HS-5 (cell line): ENCODE measurements at places on chromosomes 5 and 9.

DNA sequence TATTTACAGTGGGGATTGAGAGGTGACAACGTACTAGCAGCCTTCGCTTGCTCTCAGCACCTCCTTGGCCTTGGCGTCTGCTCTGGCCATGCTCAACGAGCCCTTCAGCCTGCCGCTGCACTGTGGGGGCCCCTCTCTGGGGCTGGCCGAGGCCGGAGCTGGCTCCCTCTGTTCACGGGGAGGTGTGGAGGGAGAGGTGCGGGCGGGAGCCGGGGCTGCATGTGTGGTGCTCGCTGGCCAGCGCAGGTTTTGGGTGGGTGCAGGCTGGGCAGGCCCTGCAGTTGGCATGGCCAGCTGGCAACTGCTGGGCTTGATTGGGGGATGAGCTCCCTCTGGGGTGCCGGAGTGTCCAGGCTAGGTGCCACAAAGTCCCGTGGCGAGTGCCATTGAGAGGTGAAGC lies 5.8 kb upstream of the DMRTA1 start:
- no peak for DNase-seq

GRCh38 chr5:144003636-144004035 lies 166.8 kb downstream of the YIPF5 start:
- no peak for DNase-seq

GRCh38 chr5:119287547-119288111 lies 68.2 kb upstream of the TNFAIP8 start:
- no peak for DNase-seq

DNA sequence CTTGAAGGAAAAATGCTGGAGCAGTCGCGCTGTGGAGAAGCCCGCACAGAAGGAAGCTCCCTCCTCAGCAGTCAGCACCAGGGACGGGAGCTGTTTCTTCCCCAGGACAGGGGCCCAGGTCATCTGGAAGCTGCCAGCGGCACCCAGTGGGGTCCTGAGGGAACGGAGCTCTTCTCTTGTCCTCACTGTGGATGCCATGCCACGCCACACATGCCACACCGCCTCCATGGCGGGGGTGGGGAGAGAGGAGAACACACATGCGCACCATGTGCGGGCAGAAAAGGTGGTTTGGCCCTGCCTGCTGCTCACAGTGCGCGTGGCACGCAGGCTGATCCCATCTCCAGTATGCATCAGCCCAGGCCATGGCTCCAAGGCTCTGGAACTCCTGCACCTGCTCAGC lies 41.7 kb upstream of the ZNF354B start:
- DNase-seq, result no peak

- DNase-seq, result no peak
These were observed 133.1 kb upstream of the POU5F2 start for GRCh38 chr5:93874491-93874890.

DNA sequence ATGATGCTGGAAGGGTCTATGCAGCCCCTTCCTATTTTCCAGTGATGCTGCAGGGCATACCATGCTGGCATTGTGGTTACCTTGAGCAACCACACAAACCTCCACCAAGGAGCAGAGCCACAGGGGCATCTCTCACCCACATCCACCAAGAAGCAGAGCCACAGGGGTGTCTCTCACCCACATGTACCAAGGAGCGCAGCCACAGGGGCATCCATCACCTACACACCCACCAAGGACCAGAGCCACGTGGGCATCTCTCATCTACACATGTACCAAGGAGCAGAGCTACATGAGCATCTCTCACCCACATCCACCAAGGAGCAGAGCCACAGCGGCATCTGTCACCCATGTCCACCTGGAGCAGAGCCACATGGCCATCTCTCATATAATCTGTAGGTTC lies 8.8 kb upstream of the GM2A start:
- no peak for DNase-seq

DNA sequence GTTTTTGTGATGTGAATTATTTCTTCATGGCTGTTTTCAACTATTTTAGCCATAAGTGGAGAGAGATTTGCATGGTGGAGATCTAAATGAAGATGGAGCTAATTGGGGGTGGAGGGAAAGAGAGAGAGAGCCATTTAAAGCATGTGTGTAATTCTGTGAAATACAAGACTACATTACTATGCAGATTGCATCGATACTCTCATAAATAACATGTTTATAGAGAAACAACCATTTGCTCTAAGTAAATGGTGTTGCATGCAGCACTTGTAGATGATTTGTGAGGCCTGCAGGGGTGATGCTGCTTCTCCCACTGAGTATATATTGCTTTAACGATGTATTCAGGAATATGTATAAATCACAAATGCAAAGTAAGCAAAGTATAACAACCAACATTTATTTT lies 270.2 kb upstream of the RIOK2 start:
- no peak for DNase-seq

DNA sequence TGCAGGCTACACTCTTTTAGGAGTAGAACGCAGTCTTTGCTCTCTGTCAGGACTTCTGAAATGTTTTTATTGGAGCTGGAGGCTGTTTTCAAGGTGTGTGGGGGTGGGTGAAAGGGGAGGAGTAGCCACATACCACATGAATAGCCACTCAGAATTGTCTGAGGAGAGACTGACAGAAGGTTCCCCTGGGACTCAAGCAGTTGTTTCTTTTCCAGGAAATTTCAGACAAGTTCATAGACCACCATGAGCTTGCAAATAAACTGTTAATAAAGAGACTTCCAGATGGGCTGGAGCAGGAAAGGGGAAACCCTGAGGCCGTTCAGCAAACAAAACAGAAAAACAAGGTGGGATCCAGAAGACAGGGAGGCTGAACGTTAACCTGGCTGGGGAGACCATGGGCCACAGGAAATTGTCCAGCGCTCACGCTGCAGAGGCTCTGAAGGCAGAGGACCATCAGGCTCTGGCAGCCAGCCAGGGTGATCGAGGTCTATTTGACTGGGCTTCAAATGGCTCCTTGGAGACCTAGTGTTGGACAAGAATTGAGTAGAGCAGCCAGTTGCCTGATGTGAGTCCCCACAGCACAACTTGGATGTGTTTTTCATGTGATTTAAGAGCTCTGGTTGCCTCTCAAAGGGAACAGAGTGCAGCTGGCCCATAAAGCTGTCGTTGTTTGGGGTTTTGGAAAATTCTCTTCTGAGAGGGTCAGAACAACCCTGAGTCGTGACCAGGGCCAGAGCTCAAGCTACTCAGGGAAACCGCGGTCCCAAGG lies 159.2 kb upstream of the RAI14 start:
- no peak for DNase-seq

GRCh38 chr9:94703488-94704140 lies 22.9 kb upstream of the AOPEP start:
- DNase-seq, result no peak
